ENCODE measurements at places on chromosomes 3 and 15.

- DNase-seq, result no peak
Observed at GRCh38 chr3:172836390-172836997, 86.0 kb downstream of the ECT2 start.

GRCh38 chr3:3080309-3080708 lies 29.9 kb downstream of the IL5RA start:
- DNase-seq, result no peak

DNA sequence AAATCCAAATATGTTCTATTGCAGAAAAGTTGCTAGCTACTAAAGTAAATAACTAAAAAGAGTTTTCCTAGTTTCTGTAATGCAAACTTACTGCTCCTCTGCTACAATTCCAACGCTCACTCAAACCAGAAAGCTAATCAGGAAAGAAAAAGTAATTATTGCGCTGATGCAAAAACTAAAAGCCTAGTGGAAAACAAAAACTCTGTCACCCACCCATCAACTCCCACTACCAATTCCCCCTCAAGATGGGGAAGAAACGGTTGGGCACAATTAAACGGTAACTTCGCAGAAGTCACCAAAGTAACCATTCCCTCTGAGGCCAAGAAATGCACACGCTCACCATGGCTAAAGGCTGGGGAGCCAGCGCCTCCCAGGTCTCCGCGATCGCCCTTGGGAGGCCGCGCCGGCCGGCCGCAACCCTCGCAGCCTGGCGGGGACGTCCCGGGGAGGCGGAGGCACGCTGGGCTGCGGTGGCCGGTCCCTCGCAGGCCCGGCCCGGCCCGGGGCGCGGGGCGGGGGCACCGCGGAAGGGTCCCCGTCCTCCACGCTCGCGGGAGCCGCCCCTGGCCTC lies 684 bp downstream of the SLTM start:
- DNase-seq, result no peak

DNA sequence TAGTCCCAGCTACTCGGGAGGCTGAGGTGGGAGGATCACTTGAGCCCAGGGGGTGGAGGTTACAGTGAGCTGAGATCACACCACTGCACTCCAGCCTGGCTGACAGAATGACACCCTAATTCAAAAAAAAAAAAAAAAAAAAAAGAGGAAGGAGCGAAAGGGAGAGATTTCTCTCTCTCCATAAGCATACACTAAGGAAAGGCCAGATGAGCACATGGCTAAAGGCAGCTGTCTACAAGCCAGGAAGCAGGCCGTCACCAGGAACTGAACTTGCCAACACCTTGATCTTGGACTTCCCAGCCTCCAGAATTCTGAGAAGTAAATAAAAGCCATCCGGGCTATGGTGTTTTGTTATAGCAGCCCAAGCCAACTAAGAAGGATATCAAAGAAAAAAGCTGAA lies 7.5 kb downstream of the SRGAP3 start:
- no peak for DNase-seq

GRCh38 chr3:77668376-77668775 lies 628.5 kb downstream of the ROBO2 start:
- DNase-seq, result no peak

- no peak for DNase-seq
Observed at GRCh38 chr3:45055411-45056143, 29.5 kb downstream of the CLEC3B start.

- DNase-seq, result no peak
Observed at GRCh38 chr3:45773072-45773471, 23.3 kb downstream of the SLC6A20 start.

- DNase-seq, result no peak
Observed at GRCh38 chr3:5489536-5489935, 302.0 kb downstream of the EDEM1 start.

DNA sequence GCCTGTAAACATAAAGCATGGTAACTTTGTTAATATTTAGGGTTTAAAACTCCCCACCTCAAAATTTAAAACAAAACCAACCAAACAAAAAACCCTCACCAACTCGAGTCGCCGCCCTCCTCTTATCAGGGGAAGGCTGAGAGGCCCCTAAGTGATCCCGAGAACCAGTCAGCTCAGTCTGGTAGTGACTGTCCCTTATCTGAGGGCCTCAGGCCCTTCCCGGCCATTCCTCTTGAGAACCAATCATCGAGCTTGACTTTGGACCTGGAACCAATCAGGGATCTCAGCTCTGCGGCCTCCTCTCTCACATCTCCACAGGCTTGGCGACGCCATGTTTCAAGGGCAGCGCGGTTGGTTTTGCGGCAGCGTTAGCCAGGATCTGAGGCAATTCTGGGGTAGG lies at the start of gene TERB2:
TERB2 (plus strand) TSS at position 300 of the 400 bp plus-strand sequence; CDS start at position 332, 32 bp downstream.
- DNase-seq, result no peak

- DNase-seq, result no peak
Observed at GRCh38 chr3:131162516-131162915, 135.8 kb downstream of the NEK11 start.

GRCh38 chr3:107833043-107833442 lies 257.8 kb downstream of the CD47 start:
- DNase-seq, result no peak

DNA sequence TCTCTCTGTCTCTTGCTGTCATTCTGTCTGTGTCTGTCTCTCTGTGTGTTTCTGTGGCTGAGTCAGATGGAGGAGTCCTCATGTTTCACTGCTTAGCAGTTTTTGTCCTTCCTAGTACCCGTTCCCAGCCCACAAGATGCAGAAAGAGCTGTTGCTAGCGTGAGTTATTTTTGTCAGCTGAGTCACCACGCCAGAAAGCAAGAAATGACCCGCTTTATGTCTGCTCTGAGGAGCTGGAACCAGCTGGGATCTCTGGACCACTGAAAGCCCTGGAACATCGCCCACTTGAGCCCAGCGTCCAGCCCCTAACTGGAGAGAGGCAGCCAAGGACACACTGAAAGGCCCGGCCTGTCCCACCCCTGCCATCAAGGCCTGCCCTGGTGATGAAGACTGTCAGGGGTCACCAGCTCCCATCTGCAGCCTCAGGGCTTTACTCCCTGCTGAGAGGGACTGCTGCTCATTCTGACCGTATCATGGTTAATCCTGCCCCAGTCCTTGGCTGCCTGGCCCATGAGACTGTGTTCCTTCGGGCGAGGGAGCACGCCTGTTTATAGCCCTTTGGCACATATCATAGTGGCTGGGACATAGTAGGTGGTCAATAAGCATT lies 101.7 kb upstream of the TPM1 start:
- no peak for DNase-seq

DNA sequence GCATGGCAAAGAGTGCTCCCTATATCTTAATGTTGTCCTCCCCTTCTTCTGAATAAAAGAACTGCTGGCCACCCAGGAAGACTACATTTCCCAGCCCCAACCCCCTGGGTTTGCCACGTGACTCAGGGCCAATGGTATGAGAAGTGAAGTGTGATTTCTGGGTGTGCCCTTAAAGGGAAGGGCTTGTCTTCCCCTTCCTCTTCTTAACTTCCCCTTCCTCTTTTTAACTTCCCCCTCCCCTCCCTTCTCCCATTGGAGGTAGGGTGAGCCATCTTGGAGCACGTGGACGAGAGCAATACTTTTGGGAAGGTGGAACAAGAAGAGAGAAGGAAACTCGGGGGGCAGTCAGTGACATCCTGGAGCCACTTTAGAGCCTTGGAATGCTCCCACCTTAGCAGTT lies 6.8 kb upstream of the KBTBD12 start:
- DNase-seq, result no peak

DNA sequence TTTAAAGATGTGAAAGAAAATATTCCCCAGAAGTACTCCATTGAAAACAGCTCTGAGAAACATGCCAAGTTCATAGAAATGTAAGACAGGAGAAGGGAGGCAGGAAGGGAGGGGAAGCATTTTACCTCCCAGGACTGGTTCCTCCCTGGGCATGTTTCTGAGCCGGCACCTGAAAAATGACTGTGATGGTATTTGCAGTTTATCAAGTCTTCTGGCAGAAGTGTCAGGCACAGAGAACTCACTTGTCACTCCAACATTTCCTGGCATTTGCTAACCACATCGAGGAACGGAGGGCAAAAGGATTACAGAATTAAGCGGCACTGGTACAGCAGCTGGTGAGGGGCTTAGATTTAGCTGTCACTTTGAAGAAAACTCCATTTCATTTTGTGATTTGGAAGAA lies 1054.0 kb downstream of the TUSC7 start:
- no peak for DNase-seq

DNA sequence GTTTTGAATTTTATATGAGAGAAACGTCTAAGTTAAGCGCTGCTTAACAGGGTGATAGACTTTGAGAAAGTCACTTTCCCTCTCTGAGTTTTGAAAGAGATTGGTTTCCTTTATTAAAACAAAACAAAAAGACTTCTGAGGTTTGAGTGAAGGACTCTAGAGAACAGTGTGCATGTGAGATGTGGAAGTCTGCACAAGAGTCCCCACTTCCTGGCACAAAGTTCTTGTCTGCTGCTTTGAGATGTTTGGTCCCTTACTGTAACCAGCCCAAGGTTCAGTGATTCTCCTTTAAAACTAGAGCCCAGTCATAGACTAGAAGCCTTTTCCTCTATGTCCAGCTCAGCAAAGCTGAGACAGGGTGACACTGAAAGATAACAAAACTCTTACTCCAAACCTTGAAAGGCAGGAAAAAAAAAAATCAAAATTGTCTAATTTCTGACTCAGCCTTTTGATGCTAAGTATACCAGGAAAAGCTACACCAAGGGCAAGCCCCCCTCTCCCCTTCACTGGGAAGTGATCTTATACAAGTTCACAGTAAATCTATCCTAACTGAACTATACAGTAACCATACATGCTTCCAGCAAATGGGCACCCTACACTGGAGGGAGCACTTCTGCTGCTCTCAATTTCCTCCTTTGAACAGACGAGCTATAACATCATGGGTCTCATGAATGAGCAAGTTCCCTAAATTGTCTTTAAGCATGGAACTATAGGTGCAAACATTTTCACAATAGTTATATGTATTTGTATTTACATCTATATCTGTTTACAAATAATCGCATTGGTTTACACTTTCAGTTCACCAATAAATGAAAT lies 2.3 kb downstream of the POPDC2 start:
- no peak for DNase-seq

DNA sequence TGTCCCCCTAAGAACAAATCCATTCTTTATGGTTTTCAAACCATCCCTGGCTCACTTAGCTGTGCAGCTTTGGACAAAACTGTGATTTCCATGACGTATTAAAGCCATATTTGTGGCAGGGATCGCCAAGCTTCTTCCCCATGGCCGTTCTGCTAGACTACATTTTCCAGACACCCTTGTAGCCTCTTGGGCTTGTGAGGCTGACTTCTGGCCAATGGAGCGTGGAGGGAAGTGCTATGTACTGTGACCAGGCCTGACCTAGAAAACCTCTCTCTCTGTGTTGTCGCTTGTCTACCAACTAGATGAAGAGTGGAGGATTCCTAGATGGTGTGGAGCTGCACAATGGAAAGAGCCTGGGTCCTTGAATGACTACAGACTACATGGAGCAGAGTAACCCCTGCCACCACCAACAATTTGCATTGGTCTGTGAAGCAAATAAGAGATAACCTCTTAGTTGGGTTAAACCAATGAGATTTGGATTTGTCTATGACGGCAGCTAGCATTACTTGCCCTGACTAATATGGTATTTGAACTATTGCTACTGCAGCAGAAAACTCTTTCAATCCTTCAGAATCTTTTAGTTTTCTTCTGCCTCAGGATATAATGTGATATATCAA lies 22.1 kb upstream of the MGLL start:
- DNase-seq, result no peak

- no peak for DNase-seq
Observed at GRCh38 chr3:99407257-99407656, 231.1 kb upstream of the COL8A1 start.

DNA sequence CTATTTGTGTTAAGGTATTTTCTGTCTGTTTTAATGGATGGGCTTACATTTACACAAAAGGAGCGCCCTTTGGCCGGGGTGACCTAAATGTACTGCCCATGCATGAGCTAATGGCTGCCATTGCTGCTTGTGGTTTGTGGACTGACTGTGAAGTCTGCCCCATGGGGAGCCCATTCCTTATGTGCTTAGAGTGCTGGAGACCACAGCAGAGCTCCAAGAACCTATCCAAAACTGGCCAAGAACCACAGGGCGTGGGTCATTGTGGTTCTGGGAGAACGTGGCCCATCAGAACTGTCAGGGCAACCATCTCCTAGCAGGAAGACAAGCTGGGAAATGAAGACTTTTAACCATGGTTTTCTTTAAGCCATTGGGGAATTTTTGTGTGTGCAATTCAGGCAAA lies 105.3 kb downstream of the CHDH start:
- DNase-seq, result no peak

GRCh38 chr15:70528270-70528706 lies 235.1 kb downstream of the UACA start:
- no peak for DNase-seq

DNA sequence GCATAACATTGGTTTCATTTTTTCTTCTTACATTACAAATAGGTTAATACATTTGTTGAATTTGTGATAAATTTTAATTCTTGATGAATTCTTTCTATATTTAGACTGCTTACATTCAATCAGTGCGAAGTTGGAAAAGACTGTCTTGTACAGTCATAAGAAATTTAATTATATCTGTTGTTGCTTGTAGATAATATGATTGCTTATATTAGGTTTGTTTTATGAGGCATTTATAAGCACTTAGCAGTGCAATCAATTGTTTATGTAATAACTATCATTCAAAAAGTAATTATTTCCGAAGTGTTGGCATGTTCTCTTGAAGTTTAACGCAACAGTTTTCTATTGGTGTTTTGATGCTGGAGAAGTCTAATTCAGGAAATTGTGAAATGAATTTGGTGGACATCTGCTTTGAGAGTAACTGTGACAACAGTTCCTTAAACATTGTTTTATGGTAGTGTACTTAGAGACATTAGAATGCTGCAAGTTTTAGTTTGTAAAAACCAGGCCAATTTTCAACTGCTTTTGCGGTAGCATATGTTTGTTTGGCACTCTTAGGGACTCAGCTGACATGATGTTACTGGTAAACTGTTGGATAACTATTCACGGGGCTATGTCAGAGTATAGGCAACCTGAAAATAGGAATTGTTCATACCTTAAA lies 99.7 kb downstream of the NAALADL2 start:
- DNase-seq, result no peak

- DNase-seq, result no peak
Observed at GRCh38 chr3:59321881-59322540, 272.2 kb upstream of the CFAP20DC start.

DNA sequence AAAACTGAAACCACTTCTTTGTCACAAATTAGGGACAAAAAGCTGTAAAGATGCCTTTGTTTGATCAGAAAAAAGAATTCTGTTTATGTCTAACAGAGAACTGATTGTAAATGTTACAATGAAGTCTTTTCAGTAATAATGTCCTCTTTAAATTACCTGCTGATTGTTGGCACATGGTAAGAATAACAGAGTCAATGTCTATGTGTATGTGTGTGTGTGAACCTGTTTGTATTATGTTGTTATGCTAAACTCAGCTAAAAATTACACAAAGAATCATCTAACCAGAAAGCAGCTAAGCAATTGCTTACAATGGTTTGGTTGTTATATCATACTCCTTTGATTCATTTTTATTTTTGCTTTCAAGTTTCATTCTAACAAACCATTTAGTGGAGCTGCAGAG lies 159.1 kb upstream of the PDZRN3 start:
- DNase-seq, result no peak

GRCh38 chr3:164748626-164749025 lies 329.7 kb downstream of the SI start:
- DNase-seq, result no peak

GRCh38 chr15:58431221-58432149 lies at the start of gene LIPC:
LIPC (plus strand) TSS chr15:58431991; CDS start chr15:58432033, 42 bp downstream.
- no peak for DNase-seq

- no peak for DNase-seq
Observed at GRCh38 chr3:172094621-172095557, 55.5 kb downstream of the FNDC3B start.
